ENCODE measurements at places on chromosomes 2 and 18.
A peak's percentile ranks its signal among the peaks of the same experiment; 100 is the strongest.

- DNase-seq: no peak
Measured at GRCh38 chr2:171894612-171894947, 536 bp upstream of the SLC25A12 start.

GRCh38 chr2:234953116-234954031 is 1.6 kb downstream of the SH3BP4 start:
- DNase-seq: peak; percentile 27

DNA sequence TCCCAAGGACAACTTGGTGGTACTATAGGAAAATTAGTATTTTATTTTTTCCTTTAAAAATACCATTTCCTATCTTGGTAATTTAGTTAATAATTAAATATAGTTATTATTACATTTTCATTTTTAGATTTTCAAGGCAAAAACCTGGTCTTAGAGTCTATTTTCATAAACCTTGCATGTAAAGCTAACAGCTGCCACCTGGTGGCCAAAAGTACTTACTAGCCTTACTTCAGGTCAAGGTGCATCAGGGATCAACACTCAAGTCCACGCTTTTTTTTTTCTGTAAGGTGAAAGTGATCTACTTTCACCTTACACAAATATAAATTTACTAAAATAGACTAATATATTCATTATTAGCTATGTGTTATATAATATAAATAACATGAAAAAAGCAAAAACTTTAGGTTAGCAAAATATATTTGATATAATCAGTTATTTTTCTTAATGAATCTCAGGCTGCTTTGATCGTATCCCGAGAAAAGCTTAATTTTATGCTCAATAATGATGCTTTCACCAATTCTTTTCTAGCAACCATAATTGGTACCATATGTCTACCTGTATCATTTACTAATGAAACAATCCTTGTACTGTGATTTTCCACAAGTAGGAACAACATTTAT is 62.5 kb downstream of the RELCH start:
- DNase-seq: peak; percentile 14

GRCh38 chr2:1418566-1418965 is 5.3 kb downstream of the TPO start:
- DNase-seq: no peak

- DNase-seq: no peak
Measured at GRCh38 chr18:56083097-56083521, 495.1 kb upstream of the TCF4 start.
